Calu3 (cell line): ENCODE measurements at places on chromosomes 4 and X.

- no peak for DNase-seq
These were observed 10.1 kb downstream of the OTOP1 start for GRCh38 chr4:4216648-4217047.

DNA sequence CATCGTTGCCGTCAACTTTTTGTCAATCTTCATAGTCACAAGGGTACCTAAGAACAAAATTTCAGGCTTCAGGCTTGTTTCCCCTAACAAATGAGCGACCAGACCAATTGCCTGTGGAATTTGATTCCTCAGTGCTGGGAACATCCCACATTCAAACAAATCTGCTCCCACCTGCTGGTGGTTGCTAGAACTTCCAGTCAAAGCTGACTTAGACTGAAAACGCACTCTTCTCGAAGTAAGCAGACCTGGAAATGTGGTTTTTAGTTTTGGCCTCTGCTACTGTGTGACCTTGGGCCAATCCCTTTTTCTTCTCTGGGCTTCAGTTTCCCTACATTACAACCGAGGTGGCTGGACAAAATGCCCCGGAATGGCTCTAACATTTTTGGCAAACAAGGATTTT lies 1.8 kb upstream of the GABRQ start:
- DNase-seq: peak; percentile 56

- no peak for DNase-seq
These were observed 19.5 kb upstream of the XPNPEP2 start for GRCh38 chrX:129719268-129719667.

GRCh38 chr4:113160548-113160947 lies 111.1 kb downstream of the ANK2 start:
- DNase-seq: no peak

DNA sequence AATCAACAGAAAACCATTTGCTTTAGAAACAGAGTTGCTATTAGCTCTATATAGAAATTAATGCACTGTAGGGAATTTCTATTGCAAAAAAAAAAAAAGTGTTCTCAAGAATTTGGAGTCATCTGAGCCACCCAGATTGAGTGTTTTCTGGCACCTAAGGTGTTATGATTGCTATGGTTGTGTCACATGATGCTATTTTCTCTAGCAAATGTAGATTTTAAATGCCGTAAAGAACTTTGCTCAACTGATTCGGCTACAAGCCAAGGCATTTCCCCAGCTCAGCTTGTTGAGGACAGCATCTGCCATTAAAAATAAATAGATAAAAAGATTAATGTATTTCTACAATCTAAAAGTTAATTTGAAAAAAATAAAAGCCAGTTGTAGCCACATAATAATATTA lies 712.8 kb downstream of the FAT4 start:
- DNase-seq: no peak

GRCh38 chr4:70706516-70706915 lies 15.2 kb upstream of the RUFY3 start:
- no peak for DNase-seq

GRCh38 chr4:117001077-117001476 lies 84.3 kb downstream of the TRAM1L1 start:
- no peak for DNase-seq

- no peak for DNase-seq
These were observed 411.6 kb downstream of the STIM2 start for GRCh38 chr4:27272217-27272616.

DNA sequence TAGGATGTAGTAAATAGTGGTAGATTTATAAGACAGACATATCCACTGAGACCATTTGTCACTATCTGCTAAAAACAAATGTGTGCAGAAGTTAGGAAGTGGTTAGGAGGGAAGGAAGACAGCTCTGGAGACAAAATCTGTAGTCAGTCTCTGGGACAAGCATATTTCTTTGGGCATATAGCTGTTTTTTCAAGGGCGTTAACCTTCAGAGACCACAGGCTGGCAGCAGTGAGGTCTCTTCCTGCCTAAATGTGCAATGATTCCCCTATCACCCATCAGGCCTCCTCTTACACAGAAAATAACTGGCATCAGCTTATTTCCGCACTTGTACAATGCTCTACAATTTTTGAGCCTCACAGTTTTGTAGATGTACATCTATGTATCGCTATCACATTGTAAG lies 6.5 kb downstream of the TMEM150C start:
- DNase-seq: no peak

GRCh38 chr4:9994246-9994847 lies 26.9 kb downstream of the SLC2A9 start:
- no peak for DNase-seq

DNA sequence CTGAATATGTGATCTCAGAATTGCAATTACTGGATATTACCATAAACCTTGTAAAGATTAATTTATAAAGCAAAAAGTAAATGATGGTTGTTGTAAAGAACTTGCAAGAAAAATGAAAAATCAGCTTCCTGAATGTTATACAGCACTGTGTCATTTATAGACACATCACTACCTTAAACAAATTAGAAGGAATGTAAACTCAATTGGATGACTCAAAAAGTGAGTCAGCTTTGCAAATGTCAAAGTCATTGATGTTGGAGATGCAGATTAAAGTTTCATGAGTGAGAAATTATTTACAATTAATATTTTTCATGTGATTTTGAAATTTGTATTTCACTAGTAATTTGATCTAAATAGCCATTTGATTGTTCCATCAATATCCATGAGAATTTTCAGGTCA lies 193.2 kb downstream of the RAPGEF2 start:
- no peak for DNase-seq

GRCh38 chr4:23323436-23323835 lies 566.4 kb downstream of the PPARGC1A start:
- DNase-seq: no peak

DNA sequence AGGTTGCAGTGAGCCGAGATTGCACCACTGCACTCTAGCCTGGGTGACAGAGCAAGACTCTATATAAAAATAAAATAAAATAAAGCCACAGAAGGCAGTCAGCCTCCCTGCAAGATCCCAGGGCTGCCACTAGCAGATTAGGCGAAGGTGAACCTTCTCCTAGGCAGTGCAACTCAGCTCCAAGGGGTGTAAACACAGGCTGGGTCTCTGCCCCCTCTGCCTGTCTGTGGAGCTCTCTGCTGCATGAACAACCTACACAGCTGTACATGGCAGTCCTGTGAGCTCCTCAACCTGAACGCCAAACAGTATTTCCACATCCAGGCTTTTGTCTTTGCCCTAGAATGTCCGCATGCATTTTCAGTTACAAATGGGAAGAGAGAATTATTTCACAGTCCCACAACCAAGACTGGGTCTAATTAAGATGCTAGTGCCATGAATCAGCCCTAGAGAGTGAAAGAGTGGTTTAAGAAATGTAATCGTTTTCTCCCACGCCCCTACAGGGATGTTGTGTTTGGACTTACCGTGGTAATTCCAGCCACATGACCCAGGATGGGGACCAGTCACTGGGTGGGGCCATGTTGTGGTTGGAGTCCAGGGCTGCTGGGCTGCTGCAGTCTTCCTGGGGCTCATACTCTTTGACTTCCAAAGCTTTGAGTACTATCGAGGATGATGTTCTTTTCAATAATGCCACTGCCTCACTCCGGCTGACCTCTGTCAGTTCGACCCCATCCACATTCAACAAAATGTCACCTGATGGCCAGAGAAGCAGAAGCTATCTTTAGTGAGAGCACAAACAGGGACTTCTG lies 99.0 kb downstream of the FIP1L1 start:
- DNase-seq: no peak

DNA sequence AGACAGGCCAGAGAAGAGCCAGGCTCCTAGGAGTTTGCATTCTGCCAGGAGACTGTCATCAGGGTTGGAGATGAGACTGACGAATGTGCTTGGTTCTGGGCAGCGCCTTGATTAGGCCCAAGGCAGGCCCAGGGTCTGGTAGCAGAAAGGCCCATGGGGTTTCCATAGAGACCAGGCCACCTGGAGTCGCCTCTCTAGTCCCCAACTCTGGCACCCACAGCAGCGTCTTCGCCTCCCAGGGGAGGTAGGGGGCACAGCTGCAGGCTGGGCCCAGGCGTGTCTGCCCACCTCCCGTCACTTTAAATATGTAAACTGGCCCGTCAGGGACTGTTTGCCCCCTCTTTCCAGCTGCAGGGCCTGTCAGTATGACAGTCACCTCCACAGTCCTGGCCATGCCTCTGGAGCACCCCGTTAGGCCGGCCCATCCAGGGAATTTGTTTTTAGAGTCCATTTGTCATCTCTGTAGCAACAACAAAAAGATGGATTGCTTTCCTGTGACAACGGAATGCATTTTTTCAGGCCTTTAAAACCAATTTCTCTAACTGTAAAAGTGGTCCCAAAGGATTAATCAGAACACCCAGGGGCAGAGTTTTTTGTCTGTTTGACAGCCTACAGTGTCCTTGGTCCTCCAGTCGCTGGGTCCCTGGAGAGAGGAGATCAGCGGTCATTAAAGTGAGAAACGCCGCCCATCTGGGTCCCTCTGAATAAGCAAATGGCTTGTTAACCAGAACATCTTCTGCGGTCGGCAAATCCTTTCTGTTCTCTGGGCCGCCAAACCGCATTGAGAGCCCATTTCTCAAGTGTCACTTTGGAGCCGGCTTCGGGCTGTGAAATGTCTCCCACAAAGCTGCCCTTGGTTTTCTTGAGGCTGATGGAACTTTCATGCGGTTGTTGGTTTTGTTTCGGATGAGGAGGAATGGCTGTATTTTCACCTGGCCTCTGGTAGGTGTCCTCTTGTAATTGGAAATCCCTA lies 153.0 kb upstream of the PSAPL1 start:
- no peak for DNase-seq

DNA sequence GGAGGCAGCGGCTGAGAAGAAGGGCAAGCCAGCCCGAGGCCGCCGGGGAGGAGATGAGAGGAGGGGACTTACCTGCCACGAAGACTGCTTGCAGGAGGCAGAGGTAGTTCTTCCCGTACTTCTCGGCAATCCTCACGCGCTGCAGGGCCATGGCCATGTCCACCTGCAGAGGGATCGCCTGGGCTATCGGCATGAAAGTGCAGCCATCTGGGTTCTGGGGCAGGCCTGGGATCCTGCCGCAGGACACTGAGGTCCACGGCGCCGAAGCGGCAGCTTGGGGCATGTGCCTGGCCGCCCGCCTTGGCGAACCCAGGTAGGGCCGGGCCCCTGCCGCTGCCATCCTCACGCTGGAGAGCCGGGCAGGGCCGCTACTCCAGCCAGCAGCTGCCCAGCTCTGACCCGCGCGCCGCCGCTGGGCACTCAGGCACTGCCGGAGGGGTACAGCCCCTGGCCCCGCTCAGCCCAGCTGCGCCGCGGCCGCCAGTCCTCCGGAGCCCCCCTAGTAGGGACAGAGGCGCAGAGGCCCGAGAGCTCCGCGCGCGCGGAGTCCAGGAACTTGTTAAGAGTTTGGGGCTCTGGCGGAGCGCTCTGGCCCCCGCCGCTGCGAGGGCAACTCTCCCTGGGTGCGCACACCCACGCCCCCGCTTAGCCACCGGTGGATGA lies 16.0 kb downstream of the MCF2 start:
- peak; percentile 17 for DNase-seq

DNA sequence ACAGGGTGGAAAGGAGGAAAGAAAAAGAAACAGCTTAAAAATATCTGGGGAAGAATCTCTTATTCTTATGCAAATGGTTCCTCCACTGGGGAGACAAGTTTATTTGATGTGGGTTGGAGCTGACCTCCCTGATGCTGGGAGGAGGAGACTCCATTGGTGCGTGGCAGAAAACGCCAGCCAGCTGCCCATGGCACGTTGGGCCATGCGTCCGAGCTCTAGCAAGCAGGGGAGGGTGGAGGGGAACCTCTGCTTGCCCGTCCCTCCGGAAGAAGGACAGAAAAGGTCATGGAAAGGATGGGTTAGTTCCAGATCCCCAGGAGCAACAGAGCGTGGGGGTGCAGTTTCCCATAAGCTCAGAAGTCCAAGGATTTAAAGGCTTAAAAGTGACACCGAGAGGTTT lies 210.4 kb downstream of the KLHL4 start:
- no peak for DNase-seq

GRCh38 chrX:84258708-84259107 lies 70.7 kb upstream of the RPS6KA6 start:
- DNase-seq: no peak

DNA sequence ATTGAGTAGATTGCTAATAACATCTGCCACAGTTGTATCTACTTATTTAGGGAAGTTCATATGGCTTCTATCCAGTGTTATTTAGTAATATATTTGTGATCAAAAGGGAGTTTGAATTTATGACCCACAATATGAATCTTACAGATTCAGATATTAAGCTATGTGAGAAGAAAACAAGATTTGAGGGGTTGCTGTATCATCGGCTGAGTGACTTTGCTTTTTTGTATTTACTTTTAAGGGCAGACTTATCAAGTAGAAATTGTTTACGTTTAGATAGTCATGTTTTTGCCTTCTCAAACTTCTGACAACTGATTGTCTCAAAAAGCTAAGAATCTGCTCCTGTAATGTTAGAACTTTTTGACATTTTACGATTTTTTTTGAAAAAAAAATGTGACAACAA lies 17.2 kb upstream of the DCK start:
- DNase-seq: no peak
